ENCODE measurements at places on chromosomes 6 and 20.

GRCh38 chr20:17622086-17622850, 52.4 kb downstream of the DSTN start:
- no peak for DNase-seq

- no peak for DNase-seq
Measured at GRCh38 chr6:55822815-55823214, 52.6 kb downstream of the BMP5 start.

GRCh38 chr6:116531675-116532570, 13.6 kb downstream of the TRAPPC3L start:
- DNase-seq, result peak; percentile 62

DNA sequence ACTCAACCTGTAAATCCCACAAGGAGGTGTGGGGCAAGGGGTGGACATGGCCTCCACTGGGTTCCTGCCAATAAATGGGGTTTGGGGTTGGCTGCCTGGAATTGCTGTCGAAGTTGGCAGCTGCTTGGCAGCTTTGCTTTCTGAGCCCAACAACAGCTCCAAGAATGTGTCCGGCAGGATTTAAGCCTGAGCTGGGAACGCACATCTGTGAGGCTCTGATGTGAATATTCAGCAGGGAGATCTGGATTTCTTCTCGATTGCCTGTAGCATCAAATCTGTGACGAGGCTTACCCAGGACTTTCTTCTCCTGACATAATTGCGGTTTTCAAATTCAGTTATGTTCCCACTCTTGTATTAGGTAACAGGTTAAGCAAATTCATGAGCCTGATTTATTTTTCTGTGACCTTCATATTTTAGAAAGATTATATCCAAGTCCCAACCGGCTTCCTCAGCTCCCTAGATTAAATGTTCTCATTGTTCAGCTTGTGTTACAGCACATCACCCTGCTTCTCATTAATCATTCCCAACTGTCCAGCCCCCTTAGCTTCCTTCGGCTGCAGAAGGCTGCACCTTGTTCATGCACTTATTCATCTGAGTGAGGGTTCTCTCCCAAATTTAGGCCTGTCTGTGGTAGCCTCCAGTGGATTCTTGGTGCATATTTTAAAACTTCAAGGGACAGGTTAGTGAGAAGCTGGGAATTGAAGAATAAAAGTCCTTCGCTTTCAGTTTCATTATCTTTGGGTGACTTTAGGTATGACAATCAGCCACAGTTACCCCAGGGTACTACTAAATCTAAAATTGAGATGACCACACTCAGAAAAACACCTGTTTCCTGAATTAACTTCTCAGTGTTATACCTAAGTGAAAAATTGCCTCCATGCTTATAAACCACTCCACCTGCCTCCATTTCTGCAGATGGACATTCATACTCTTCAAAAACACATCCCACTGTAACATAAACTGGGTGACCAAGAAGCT, 310.0 kb downstream of the ESR1 start:
- no peak for DNase-seq

DNA sequence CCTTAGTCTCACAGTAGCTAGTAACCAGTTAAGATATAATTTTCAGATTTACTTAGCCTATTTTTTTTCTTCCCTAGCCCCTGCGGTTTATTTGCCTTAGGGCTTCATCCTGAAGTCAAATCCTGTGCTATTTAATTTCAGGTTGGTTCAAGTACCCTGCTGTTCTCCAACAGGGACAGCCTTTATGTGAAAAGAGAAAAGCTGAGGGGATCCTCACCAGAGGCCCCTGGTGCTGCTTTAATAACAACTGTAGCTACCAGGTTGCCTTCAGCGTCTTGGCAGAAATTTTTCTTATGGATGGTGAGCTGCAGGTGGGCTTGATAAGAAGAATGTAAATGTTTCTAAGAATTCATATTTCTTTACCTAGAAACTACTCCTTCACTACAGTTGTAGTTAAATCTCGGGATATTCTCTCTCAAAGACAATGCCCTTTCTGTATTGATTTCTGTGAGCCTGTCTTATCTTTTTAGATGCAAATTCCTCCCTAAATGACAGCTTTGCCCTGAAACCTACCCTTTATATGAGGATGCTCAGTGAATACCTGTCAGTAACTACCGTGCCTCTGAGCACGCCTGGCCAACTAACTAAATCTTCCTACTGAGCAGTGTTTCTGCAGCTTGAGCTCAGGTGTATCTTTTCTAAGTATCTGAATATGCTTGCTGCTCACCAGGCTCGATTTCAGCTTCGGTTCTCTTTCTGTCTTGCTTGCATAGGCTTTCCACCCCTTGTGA, 320.5 kb downstream of the MMUT start:
- DNase-seq, result no peak

GRCh38 chr20:8002056-8002455, 17.5 kb downstream of the TMX4 start:
- no peak for DNase-seq

- DNase-seq, result peak; percentile 60
Measured at GRCh38 chr6:16409531-16410441, 171.4 kb downstream of the GMPR start.

GRCh38 chr20:25533920-25534700, 51.2 kb downstream of the NINL start:
- DNase-seq, result no peak

GRCh38 chr20:45100563-45101245, at the start of gene KCNS1:
KCNS1 (minus strand) TSS chr20:45101127; CDS start chr20:45099236, 1,891 bp downstream.
- no peak for DNase-seq

Data from ACHN (cell line).